Heart left ventricle (tissue), 16 donors: ENCODE measurements at places on chromosomes 7 and 10.

- no peak for DNase-seq
Measured at GRCh38 chr7:88628363-88629085, 131.0 kb upstream of the ZNF804B start.

GRCh38 chr10:100357059-100357858, 10.2 kb downstream of the SCD start:
- DNase-seq = no peak

DNA sequence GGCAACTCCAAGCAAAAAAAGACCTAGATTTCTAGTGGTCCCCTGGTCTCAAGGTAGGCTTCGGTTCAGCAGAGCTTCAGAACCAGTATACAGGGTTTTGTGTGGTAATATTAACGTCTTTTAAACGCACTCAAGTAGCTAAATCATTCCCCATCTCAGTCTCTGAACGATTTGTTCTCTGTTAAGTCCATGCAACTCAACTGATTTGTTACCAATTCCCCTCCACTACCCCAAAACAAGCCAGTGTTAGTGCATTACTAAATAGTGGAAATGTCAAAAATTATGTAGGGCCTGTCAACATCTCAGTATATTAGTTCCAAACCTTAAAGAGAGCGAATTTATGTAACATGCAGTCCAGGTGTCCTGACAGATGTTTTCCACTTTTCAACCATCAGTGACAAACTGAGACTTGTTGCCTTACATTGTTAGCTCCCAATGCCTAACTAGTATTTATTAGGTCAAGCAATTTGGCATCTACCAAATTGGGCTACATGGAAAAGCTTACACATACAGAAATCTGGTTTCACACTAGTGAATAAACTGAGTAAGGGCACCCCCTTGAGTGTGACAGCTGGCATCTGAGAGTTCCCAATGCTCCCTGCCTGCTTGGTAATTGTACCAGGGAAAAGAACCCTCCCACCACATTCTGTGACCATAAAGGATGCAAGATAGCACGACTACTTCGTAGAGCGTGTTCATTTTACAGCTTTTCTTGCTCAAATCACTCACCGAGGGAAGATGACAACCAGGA, 12.2 kb downstream of the HNRNPA2B1 start:
- DNase-seq = no peak

- no peak for DNase-seq
Measured at GRCh38 chr7:134766779-134767519, 12.5 kb upstream of the CALD1 start.

DNA sequence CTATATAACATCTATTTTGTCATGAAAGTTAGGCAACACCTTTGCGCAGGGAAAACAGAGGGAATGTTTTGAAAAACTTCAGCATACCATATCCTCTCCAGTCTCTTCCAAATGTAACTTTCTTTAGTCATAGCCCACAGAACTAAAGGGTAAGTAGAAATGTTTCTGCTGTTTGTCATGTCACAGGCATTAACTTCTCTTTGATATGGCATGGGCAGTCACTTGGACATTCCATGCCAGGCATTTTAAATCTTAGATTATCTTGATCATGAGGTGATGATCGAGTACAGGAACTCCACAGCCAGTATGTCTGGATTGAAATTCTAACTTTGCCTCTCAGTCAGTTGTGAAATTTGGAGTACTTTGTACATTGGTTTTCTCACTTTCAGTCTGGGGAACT, 27.5 kb upstream of the ETV1 start:
- no peak for DNase-seq

- DNase-seq = no peak
Measured at GRCh38 chr7:18386607-18387006, 108.9 kb upstream of the HDAC9 start.

GRCh38 chr7:36045830-36046341, 107.2 kb upstream of the EEPD1 start:
- DNase-seq = no peak

DNA sequence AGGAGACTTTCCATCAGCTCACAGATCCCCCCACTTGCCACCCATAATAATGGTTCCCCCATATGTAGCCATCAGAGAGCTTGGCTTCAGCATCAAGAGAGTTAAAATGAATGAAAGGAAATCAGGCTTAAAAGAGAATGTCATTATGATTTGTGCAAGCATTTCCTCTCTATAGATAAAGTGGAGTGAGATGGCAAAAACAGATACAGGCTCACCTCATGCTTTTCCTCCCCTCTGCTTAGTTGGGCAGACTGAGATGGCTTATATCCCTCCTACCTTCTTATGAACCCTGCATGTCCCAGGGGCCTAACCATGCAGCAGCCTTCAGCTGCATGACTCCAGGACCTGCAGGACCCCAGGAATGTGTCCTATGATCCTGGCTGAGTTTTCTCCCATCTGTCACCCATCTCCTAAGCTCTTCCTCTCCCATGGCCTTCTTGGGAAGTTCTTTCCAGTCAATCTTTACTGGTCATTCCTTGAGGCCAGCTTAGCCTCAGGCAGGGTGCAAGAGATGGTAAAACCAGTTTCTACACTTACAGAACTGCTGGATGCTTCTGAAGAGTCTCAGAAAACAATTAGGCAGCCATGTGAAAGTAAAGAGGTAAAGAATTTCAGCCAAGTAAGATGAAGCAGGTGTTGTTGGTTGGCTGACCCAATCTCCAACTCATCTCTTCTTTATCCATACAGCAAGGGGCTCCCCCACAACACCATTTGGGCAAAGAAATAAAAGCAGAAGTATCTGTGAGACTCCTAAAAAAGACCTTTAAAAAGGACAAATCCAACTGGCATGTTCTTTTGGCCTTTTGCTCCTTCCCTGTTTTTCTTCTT, 159.7 kb downstream of the RTKN2 start:
- DNase-seq = no peak

DNA sequence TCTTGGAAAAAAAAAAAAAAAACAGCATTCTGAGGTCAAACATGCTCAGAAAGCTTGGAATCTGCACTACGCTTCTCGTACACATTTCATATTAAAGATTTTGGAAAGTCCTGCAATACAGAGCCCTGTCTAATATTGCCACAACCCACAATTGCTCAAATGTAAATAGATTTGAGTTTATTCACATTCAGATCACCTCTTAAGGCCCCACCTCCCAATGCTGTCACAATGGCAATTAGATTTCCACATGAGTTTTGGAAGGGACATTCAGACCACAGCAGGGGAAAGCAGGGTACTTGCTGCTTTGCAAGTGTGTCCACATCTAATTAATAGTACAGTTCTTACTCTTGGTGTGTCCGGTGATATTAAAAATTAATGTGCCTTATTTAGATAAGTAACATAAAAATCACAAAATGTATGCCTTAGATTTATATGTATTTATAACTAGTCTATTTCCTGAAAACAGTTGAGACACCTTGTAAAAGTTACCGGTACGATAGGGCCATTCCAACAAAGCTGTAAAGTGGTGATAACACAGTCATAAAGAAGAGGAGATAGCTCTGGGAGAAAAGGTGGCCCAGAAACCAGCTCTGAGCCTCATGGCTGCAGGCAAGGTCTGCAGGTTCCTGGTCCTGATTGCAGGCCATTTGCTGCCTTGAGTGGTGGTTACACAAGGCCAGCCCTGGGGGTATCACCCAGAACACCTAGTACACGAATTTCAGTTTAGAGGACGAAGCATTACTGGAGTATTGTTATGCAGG, 27.9 kb downstream of the EGFR start:
- no peak for DNase-seq

GRCh38 chr10:115921795-115922194, 351.2 kb downstream of the GFRA1 start:
- no peak for DNase-seq

GRCh38 chr10:79927111-79927828, 21.6 kb downstream of the SFTPD start:
- peak; percentile 46 for DNase-seq

DNA sequence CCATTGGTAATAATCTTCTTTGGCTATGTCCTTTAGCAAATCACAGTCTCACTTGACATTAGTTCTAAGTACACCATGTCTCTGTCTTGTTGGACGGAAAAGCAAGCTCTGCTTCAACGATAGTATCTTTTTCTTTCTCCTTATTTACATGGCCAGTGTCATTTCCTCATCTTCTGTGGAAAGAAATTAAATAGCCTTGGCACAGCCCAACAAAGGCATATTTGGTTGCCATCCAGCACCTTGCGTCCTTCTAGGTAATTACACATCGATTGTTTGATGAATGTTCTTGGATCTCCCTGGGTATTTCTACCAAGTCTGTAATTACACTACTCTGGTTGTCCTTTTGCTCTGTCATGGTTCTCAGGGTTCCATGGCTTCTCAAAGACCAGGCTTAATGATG, 183.1 kb downstream of the CHN2 start:
- no peak for DNase-seq

- DNase-seq = no peak
Measured at GRCh38 chr7:105799006-105799405, 77.4 kb downstream of the ATXN7L1 start.

- DNase-seq = no peak
Measured at GRCh38 chr7:36019980-36020379, 133.1 kb upstream of the EEPD1 start.

DNA sequence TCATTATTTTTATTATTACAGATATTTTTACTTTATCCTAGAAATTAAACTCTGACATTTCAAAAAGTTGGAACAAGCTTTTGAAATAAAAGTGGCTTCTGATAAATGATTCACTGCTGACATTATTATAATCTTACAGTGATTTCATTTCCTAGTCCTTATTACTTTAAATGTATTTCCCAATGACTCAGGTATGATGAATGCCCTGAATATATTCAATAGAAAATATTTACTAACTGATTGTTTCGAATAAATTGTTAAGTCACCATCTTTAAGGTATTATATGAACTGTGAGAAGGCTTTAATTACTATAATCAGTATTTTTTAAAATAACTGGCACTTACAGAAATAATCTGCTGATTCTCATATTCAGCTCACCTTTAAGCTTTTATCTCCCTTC, 21.6 kb downstream of the DKK1 start:
- no peak for DNase-seq

- no peak for DNase-seq
Measured at GRCh38 chr10:104842704-104843103, 201.6 kb downstream of the SORCS3 start.

GRCh38 chr10:61284222-61284890, 168.8 kb downstream of the TMEM26 start:
- DNase-seq = peak; percentile 10

GRCh38 chr10:12287772-12288171, 61.6 kb upstream of the CAMK1D start:
- DNase-seq = no peak

DNA sequence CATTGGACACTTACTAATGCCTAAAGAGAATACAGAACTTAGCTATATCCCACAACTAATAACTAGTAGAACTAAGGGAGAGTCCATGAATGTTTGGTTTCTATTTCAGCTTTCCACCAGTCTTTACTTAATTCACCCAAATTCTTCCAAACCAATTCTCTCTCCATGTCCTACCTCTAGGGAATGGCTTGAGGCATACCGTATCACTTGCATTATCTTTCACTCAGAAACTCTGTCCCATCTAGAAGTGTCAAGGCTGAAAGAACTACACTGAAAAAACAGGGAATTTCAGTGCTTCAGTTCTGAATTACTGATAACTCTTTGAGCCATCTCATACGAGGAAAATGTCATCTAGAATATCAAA, 758 bp downstream of the TMEM168 start:
- DNase-seq = no peak

GRCh38 chr10:58070956-58071355, 196.7 kb downstream of the IPMK start:
- DNase-seq = no peak

DNA sequence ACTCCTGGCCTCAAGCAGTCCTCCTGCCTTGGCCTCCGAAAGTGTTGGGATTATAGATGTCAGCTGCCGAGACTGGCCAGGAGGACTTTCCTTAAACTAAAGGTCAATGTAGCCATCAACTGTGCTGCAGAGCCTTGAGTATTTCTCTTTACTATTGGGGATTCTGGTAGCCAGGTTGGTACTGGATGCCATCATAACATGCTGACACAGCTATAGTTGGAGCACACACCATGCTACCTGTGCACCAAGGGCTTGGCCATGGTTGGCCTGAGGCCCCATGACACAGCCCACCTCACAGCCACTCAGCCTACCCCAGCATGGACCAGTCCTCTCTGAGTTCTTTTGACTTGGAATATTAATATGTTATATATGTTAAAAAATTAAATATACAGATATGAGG, 54.4 kb downstream of the HECTD2 start:
- no peak for DNase-seq

GRCh38 chr10:23826421-23826820, 382.5 kb upstream of the KIAA1217 start:
- no peak for DNase-seq

DNA sequence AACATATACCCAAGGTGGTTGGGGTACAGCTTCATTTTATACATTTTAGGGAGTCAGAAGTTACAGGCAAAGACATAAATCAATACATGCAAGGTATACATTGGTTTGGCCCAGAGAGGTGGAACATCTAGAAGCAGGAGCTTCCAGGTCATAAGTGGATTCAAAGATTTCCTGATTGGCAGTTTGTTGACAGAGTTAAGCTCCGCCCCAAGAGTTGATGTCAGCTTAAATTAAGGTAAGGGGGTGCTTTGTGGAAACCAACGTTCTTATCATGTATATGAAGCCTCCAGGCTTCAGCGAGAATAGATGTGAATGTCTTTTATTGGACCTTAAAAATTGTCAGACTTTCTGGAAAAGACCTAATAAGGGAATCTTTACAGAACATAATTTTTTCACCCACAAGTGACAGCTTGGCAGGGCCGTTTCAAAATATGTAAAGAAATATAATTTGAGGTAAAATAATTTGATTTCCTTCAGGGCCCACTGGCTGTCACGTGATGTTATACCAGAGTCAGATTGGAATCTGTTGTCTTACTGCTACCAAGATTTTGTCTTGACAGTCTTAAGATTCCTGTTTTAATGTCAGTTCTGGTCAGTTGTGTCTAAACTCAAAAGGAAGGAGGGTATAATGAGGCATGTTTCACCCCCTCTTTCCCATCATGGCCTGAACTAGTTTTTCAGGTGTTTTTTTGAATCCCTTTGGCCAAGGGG, 6.3 kb upstream of the PANK1 start:
- no peak for DNase-seq

DNA sequence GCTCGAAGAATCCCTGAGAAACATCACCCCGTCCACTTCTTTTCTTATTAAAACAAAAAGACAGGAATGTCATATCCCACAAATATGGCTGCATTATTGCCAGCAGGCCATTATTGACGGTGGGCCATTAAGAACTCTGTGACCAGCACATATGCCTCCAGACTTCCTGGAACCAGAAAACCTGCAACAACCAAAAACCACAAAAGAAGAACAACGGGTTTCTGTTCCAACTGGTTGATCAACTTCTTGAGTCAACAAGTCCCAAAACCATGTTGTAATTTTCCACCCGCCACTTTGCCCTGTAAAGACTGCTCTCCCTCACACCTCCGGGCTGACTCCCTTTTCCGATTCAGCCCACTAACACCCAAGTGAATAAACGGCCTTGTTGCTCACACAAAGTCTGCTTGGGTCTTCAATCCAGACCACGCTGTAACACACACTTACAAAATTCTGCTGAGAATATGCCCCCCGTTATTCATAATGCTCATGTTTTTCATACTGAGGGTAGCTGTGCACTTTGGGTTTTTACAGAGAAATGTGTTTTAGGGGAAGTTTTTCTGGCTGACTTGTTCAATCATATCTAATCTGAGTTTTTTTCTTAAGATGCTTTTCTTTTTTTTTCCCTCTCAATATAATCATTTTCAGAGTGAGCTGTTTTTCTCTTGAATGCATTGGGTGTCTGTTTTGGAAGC, 20.7 kb downstream of the ZNF107 start:
- DNase-seq = no peak
